Right renal cortex interstitium (tissue), 3 donors: ENCODE measurements at places on chromosomes 3 and 15. TPM values are rescaled to one million over a fixed set of nuclear protein-coding genes. Genes with fewer than 3 reads are reported as not detected.

Gene GNB4
- polyA plus RNA-seq, result 28.5 TPM

Gene MAPKAPK3
- polyA plus RNA-seq, result 59.6 TPM

Gene ATP13A5
- 0.11 TPM for polyA plus RNA-seq

Gene GASK1A
- polyA plus RNA-seq, result 3.1 TPM

Gene FAM107A
- polyA plus RNA-seq, result 5.1 TPM

Gene KCNMB3
- 6.5 TPM for polyA plus RNA-seq

Gene LRRC2
- polyA plus RNA-seq, result 2.0 TPM

Gene LRRN1
- polyA plus RNA-seq, result 18.2 TPM

Gene DGKG
- 0.44 TPM for polyA plus RNA-seq

Gene FANCD2OS
- polyA plus RNA-seq, result not detected

Gene NGRN
- polyA plus RNA-seq, result 126 TPM

Gene GOLGA8T
- 0.75 TPM for polyA plus RNA-seq

Gene MUSTN1
- 0.22 TPM for polyA plus RNA-seq

Gene DAZL
- not detected for polyA plus RNA-seq

Gene FRMD5
- 0.76 TPM for polyA plus RNA-seq
